ENCODE measurements at places on chromosomes 3 and 15. TPM values are rescaled to one million over a fixed set of nuclear protein-coding genes. Genes with fewer than 3 reads are reported as not detected.

DNAJC13 gene
- 24.8 TPM for total RNA-seq

NPAP1 gene
- total RNA-seq, result not detected

TMEM40 gene
- 0.72 TPM for total RNA-seq

ZBTB20 gene
- 4.8 TPM for total RNA-seq

PSTPIP1 gene
- not detected for total RNA-seq

SLC22A14 gene
- total RNA-seq, result 0.35 TPM

AP2M1 gene
- 117 TPM for total RNA-seq

NME9 gene
- total RNA-seq, result not detected

All from NCI-H460 (cell line).